ENCODE measurements at places on chromosomes 2 and 18.

DNA sequence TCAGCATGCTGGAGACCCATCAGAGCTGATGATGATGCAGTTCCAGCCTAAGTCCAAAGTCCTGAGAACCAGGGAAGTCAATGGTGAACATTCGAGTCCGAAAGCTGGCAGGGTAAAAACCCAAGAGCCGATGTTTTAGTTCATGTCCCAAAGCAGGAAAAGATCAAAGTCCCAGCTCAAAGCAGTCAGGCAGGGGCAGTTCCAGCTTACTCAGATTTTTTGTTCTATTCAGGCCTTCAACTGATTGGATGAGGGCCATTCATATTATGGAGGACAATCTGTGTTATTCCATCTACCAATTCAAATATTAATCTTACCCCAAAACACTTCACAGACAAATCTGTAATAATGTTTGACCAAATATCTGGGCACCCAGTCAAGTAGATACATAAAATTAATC, 38.3 kb downstream of the DSEL start:
- no peak for DNase-seq

GRCh38 chr2:225052703-225053102, 10.4 kb upstream of the DOCK10 start:
- no peak for DNase-seq

DNA sequence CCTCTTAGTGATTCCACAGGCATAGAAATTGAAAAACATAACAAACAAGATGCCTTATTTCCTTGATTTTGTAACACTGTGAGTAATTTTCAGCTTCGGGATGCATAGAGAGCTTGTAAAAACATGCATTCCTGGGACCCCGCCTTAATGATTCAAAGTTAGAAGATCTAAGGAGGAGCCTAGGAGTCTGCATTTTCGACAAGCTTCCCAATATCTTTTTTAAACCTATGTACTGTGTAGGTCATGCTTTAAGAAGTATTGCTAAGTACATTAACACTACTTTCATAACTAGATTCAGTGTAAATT, 109.8 kb upstream of the ZNF516 start:
- DNase-seq = no peak

GRCh38 chr18:76657911-76658470, 162.9 kb upstream of the ZNF516 start:
- no peak for DNase-seq

DNA sequence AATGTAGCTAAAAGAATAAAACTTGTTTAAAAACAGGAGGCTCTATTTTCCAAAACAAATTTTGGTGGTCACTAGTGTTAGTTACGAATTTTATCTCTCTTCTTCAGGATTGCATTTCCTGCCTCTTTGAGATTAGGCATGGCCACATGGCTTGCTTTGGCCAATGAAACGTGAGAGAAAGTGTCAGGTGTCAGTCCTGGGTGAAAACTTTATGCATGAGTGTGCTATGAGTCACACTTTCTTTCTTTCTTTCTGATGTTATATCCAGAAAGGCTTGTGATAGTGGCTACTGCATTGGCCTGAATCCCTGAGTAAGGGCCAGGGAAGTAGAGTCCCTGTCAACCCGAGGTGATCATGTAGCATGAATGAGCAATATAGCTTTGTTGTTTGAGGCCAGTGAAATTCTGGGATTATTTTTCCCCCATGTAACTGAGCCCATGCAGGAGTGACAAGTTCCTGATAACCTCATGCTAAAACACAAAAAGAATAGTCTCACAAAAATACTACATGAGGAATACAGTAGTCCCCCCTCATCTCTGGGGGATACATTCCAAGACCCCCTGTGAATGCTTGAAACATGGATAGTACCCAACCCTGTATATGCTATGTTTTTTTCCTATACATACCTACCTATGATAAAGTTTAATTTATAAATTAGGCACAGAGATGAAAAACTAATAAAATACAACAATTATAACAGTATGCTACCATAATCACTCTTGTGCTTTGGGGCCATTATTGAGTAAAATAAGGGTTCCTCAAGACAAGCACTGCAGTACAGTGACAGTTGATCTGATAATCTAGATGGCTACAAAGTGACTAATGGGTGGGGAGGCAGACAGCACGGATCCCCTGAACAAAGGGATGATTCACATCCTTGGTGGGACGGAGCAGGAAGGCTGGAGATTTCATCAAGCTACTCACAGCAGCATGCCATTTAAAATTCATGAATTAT, 109.5 kb downstream of the CDC42EP3 start:
- peak; percentile 71 for DNase-seq

DNA sequence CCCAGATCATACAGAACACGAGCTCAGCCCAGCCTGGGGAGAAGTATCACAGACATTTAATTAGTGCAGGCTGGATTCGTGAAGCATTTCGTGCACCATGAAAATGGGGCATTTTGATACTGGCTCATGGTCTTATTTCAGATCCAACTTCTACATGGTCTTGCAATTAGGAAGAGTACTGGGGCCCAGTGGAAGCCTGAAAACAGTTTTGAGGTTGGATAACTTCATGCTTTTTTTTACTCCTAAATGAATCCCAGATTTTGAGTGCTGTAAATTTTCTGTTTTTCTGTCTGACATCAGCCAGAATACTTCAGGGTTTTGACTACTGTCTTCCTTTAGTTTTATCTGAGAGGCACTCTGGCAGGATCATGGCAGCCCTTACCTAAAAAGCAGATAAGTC, 160.1 kb downstream of the GFPT1 start:
- DNase-seq = peak; percentile 55

GRCh38 chr18:14784133-14784532, 36.2 kb downstream of the ANKRD30B start:
- DNase-seq = no peak

DNA sequence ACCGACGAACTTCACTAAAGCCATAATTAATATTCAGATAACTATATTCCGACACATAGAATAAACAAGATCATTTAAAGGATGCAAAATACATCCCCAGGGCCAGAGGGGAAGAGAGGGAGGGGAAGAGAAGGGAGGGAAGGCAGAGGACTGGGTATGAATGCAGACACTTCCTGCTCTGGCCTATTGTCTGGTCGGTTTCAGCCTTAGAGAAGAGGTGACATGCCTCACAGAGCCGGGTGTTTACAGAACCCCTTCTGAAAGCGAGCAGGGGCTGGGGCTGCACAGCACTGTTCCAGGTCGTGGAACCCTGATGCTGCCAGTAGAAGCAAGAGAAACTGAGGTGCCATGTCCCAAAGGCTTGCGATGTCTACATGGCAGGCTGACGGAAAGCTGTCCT, 31.0 kb downstream of the CELF4 start:
- no peak for DNase-seq

DNA sequence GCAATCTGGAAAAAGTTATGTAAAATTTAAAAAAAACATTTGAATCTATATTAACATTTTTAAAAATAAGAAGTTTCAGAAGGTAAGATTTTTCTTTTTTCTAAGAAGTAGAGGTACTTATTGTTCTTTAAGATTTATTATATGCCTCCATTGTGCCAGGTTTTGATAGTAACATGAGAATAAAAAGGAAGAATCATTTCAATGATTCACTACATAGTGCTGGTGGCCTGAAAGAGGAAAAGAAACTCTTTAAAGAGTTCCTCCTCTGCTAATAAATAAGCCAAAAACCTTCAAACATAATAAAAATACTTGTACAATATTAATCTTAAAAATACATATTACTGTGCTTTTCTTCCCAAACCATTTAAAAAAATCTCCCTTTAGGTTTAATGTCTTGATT, 69.0 kb downstream of the ANKRD44 start:
- DNase-seq = no peak

- peak; percentile 27 for DNase-seq
Observed at GRCh38 chr2:232937278-232937906, 67.3 kb downstream of the SNORC start.

DNA sequence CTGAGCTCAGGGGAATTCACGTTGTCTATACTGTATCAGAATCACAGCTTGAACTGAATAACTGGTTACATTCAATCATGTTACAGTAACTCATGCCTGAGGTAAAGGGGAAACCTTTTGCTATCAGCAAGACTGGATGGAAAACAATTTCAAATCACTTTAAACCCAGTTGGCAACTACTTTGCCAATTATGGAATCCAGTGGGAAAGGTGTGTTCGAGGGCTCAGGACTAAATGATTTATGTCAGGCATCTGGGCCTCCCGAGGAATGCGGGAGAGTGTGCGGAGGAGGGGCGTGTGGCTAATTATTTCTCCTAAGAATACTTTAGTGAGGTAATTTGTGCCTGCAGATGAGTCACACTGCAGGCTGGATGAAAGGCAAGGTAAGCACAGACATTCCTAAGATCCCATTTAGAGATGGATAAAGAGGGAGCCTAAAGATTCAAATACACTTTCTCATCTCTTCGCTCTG, 100.1 kb downstream of the HRH4 start:
- no peak for DNase-seq

GRCh38 chr2:2528846-2529245, 197.8 kb upstream of the MYT1L start:
- no peak for DNase-seq

- DNase-seq = no peak
Observed at GRCh38 chr2:230512955-230513748, 97.2 kb downstream of the SP100 start.

DNA sequence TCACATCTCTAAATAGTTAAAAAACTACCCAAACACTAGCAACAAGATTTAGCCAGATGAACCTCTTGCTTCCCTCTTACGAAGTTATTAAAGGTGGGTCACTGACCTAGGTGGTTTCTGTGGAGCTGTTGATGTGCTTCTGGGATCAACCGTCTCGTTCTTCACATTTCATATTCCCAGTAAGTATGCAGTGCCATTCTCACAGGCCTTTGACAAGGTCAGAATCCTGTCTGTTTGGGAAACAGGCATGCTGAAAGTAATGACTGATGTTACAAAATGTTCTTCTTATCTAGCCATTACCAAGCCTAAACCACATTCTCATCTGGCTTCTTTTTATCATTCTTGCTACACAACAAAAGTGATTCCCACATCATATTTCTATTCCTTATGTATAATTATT, 70.3 kb downstream of the WDR7 start:
- DNase-seq = no peak

DNA sequence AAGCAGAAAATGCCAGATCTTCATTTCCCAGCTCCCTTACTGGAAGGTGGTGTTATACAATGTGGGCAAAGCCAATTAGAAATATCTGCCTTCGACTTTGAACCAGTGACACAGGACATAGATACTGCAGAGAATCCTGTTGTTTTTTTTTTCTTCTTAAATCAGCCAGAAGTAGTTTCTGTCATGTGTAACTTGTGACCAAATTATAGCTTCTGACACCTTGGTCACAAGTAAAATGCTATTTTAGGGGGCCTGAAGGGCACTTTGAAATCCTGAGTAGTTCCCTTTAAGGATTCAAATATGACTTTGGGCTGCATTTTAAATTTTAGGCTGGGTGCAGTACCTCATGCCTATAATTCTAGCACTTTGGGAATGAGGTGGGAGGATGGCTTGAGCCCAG, 89.0 kb upstream of the TLK1 start:
- DNase-seq = no peak

DNA sequence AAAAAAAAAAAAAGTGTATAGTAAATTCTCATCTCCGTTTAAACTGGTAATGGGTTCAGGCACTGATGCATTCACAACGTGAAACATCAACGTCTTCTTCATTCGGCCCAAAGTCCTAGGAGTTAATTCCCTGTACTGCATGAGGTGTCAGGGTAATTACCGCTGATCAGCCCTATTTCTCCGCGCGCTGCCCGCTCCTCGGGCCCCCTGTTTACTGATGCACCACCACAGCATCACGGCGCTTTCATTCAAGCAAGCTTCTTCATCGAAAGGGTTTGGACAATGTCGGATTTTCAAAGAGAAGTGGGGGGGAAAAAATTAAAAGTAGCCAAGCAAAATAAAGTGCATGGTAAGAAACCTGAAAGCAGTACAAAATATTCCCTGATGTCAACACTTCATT, 352.0 kb upstream of the POU3F3 start:
- DNase-seq = no peak

GRCh38 chr2:102070058-102070642, 72.4 kb upstream of the IL1R1 start:
- DNase-seq = peak; percentile 89

DNA sequence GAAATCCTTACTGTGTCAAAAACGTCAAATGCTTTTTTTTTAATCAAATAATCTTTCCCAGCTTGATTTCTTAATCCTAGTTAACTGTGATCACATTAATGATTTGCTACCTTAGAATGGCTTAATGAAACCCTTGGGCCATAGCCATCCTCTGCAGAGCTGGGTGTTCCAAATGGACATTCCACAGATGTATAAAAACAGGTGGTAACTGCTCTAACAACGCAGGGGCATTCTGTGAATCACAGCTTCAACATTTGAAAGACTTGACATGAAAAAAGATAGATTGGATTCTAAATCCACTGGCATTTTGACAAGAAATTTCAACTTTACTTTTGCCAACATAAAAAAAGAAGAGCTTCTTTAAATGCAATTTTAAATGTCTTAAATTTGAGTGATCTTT, 69.8 kb upstream of the RASGRP3 start:
- peak; percentile 76 for DNase-seq

DNA sequence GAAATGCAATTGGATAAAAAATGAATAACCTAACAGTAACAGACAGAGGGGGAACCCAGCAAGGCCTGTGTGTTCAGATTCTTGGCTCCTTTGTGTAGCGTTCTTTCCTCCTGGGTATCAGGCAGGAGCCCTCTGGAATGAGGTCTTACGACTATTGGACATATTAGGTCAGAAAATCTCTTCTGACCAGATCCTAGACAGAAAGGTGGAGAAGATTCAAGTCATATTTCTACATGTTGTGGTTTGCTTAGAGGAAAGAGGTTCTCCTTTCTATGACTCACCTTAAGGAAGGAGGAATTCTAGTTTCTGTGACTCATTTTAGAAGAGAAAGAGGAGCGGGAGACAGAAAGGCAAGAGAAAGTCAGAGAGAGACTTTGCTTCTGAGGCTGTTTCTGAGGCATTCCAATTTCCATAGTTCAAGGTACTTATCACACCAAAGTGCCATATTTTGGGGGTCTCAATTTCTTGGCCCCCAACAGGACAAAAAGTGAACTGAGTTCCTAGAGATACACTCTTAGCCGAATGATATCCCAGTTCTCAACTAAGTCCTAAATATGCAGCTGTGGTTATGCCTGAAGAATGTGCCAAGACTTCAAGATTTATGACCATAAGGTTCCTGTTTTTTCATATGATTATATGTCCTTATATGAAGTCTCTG, 618.6 kb downstream of the ZEB2 start:
- peak; percentile 83 for DNase-seq

DNA sequence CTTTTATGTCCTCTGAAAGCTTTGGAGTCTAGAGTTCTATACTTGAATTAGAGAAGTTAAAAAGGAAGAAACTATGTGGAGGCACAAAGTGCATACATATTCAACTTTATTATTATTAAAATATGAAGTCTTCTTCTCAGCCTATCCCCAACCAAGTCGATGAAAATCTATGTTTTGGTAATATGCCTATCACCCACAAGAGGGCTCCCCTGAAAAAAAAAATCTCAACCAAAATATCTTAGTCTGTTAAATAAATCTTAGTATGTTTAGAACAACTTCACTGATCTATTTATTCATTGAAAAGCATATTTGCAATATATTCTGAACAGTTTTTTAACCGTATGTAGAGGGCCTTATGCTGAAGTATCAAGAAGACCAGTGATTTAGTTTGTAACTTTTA, 804.5 kb downstream of the TDRD15 start:
- no peak for DNase-seq

GRCh38 chr2:238955648-238956531, 108.0 kb downstream of the TWIST2 start:
- peak; percentile 72 for DNase-seq
